Stimulated activated CD8-positive, alpha-beta memory T cell treated with anti-CD3 and anti-CD28 coated beads, Interleukin-2, amount 100 ng/mL, for 48 hours (primary cell): ENCODE measurements at places on chromosomes 4 and X.

- no peak for DNase-seq
Observed at GRCh38 chrX:1609311-1609710, 5.5 kb upstream of the ASMT start.

DNA sequence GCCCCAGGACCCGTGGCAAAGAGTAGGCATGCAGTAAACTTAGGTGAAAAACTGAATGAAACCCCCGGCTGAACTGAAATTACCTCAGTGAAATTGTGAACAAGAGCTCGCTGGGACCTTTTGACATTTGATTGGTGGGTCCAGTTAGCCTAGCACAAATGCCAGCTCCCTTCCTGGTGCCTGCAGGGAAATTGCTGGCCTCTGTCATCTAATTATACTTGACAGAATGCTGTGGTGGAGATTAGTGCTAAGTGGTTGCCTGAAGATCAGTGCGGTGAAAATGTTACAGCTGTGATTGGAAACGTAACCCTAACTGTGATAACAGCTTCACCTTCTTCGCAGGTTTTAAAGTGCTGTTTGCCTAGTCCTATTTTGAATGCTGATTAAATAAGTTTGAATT lies 43.0 kb downstream of the ADD1 start:
- no peak for DNase-seq

DNA sequence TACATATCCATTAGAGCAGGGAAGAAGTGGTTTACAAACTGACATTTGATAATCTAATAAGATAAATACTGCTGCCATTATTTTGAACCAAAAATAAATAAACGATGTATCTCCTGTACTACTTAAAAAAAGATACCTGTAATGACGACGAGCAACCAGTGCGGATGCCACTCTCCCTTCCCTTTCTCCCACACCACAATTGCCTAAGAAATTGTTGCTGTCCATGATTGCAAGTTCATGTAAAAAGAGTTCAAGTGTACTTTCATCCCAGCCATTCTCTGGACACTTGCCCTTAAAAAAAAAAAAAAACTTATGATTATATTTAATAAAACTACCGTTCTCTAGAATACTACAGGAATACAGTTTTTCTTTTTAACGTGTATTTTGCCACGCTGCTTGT lies 1.4 kb downstream of the SEPSECS start:
- DNase-seq, result no peak

- DNase-seq, result no peak
Observed at GRCh38 chrX:16950423-16950822, 4.0 kb downstream of the REPS2 start.

GRCh38 chrX:108511721-108512120 lies 72.1 kb downstream of the COL4A5 start:
- DNase-seq, result no peak

GRCh38 chr4:661231-661630 lies 12.8 kb downstream of the ATP5ME start:
- DNase-seq, result no peak

GRCh38 chr4:60194214-60194613 lies 1005.9 kb upstream of the ADGRL3 start:
- DNase-seq, result no peak

- DNase-seq, result peak; percentile 65
Observed at GRCh38 chr4:3047464-3048286, 26.7 kb downstream of the HTT-AS start.

GRCh38 chr4:121726642-121727268 lies 30.0 kb upstream of the ANXA5 start:
- no peak for DNase-seq

DNA sequence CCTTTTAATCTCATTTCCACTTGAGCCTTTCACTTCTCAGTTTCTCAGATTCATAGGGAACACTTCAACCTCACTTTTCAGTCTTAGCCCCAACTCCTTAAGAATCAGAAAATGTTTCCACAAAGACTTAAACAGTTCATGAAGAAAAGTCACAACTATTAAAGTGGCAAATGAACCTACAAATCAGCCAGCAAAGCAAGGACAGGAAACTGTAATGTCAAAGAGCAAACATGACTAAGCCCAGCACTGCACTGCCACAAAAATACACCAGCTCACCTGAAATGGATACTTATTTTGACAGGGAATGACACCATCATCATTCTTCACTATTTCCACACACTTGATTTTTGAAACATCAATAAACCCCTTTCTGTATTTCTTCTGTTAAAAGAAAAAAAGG lies 41.8 kb upstream of the TXK start:
- DNase-seq, result no peak

GRCh38 chr4:140427919-140428471 lies 547 bp upstream of the CLGN start:
- DNase-seq, result no peak

DNA sequence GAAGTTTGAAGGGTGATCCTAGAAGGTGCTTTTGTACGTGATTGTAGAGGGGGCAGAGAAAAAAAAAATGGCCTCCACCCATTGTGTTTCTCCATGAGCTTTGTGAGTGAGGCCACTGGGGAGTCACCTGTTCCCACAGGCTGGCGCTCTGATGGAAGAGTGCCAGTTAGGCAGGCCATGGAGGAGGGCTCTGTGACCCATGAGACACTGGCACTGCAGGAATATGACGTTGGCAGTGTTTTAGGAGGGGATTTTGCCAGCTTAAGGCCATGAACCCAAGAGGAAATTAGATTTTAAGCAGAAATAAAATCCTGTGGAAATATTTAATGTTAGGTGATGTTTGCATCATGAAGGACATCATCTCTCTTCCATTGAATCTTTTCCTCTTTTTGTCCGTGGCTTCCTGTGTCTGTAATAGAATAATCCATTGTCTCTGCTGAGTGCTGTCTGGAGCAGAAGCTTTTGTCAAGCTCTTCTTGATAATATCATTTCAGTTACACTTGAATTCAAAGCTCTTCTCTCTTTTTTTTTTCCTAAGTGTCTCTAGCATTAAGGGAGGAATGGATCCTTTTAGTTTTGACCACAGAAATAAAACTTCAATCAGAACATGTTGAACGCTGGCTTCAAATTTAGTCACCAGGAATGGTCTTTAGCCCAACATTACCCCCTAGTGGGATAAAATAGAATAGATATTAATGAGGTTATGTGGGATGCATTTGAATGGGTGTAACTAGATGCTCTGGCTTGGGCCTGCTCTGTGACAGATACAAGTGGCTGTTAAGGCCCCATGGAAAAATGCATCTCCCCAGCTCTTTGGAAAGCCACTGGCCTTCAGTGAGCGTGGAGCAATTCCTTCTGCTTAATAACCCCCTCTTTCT lies 41.0 kb upstream of the UCP1 start:
- DNase-seq, result no peak

GRCh38 chr4:113840861-113841260 lies 79.3 kb upstream of the CAMK2D start:
- DNase-seq, result no peak

- DNase-seq, result no peak
Observed at GRCh38 chr4:24372881-24373280, 211.5 kb downstream of the DHX15 start.

- DNase-seq, result no peak
Observed at GRCh38 chrX:24202465-24203031, 53.0 kb downstream of the ZFX start.

DNA sequence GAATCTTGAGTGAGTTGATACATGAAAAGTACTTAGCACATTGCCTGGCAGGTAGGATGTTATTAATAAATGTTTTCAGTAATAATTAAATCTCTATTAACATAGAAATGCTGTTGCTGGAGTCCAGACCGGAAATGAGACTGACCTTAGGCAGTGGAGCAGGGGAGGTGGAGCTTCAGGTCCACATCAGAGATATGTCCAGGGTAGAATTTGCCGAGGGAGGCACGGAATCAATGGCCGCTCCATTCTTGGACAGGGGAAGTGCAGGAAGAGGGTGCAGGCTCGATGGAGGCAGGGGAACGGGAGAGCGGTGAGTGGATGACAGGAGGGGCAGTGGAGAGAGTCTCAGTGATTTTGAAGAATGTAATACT lies 107.3 kb downstream of the GATB start:
- DNase-seq, result no peak

- DNase-seq, result no peak
Observed at GRCh38 chr4:183602557-183603027, 56.4 kb downstream of the RWDD4 start.

- DNase-seq, result no peak
Observed at GRCh38 chr4:141645611-141646340, 9.4 kb downstream of the IL15 start.

DNA sequence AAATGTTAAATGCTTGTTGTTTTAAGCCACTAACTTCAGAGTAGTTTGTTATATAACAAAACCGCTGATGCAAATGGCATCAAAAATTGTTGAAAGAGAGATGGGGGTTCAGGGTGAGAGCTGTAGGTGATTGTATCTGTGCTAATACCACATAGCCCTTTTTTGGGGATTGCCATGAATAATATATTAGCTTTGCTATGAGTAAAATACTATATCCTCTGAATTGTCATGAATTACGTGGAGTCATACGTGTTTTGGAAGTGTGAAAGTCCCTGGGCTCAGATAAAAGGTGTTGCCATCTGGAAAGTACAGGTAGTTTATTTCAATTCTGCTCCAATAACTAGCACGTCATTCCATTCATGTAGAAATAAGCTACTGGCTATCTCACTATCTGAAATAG lies 30.6 kb downstream of the DYNLT3 start:
- DNase-seq, result no peak

DNA sequence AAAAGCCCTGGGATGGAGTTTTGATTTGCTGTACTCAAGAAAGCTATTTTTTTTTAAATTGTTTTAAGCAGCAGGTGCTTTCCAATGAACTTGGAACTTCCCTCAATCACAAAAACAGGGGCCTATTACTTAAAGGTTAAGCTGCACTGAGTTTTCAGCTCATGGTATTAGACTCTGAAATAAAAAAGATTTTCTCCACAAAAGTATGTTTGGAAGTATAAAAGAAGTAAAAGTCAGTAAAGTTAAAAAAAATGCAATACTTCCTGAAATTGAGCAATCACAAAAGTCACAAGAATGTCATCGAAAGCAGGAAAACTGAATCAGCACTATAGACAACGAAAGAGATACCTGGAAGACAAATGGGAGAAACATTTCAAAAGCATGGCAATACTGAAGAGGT lies 38.9 kb upstream of the PLAC8 start:
- DNase-seq, result no peak

- DNase-seq, result no peak
Observed at GRCh38 chr4:14177987-14178386, 550.5 kb upstream of the BOD1L1 start.

DNA sequence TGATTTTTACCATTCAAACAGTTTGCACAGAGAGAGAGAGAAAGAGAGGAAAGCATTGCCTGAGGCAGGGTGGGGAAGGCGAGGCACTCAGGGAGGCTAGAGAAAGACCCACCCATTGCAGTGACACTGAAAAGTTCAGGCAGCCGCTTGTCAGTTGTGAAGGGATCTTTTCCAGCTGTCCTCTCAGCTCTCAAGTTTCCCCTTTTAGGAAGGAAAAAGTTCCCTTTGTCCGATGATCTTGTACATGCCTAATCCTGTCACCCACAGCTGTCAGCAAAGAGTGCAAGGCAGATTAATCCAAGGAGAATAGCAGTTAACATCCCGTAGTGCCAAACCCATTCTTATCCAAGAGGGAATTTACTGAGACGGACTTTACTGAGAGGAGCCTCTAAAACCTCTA lies 255.0 kb downstream of the MAGEB5 start:
- DNase-seq, result no peak

DNA sequence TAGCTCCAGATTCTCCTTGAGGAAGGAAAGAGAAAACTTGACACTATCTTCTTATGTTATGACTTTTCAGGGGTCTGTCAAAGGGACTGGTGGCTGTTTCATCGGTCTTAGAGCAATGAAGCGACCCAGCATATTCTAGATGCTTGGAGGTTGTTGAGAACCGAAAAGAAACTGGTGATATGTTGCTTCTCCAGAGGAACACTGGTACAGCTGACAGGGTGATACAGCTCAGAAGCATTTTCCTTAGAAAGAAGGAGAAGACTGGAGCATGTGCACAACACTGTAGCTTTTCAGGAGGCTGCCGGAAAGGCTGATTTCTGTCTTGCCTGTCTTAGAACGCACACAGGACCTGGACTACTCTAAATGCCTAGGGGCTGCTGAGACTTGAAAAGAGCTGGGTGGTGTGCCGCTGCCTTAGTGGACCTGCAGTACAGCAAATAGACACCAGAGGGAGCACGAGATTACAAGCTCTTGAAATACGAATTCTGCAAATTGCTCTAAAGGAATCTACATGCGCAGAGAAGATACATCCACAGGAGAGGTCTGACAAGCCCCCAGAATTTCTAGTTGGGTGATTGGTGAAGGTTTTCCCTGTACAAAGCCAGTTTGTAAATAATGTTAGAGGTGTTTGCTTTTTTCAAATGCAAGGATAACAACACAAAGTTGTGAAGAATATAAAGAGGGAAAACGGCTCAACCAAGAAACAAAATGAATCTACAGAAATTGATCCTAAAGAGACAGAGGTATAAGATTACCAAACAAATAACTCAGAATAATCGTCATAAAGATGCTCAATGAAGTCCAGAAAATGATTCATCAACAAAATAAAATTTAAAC lies 223.1 kb upstream of the DMD start:
- peak; percentile 12 for DNase-seq

GRCh38 chrX:130543603-130544325 lies 142.0 kb downstream of the RBMX2 start:
- no peak for DNase-seq

- no peak for DNase-seq
Observed at GRCh38 chr4:72604324-72604723, 35.3 kb upstream of the ADAMTS3 start.

DNA sequence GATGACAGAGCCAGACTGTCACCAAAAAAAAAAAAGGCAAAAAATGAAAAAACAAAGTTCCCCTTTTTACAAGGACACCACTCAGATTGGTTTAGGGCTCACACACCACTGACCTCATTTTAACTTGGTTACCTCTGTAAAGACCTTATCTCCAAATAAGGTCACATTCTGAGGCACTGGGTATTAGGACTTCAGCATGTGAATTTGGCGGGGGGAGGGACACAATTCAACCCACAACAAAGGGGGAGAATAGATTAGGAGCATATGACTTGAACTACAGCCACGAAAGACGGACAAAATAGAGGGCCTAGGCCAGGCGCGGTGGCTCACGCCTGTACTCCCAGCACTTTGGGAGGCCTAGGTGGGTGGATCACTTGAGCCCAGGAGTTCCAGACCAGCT lies 31.0 kb upstream of the ARAF start:
- DNase-seq, result no peak

DNA sequence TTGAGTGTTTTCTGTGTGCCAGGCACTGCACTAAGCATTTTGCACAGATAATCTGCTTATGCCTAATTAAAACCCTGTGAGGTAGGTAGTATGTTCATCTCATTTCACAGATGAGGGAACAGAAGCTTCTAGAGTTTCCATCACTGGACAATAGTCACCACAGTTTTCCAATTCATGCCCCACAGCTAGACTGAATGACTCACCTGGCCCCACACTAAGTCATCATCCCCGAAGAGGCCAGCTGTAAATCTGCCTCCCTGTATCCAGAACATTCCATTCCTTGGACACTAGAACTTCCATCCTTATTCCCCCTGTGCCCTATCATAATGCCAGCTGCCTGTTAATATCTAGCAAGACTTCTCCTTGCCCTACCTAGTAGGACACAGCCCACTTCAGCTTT lies 40.9 kb upstream of the NYX start:
- no peak for DNase-seq

GRCh38 chr4:165872461-165873297 lies at the start of gene TLL1:
Gene TLL1 (plus strand): TSS chr4:165873237. CDS start chr4:165873905, 668 bp downstream.
- no peak for DNase-seq
